Left renal pelvis (tissue), 4 donors: ENCODE measurements at places on chromosomes 1 and 21. TPM values are rescaled to one million over a fixed set of nuclear protein-coding genes. Genes with fewer than 3 reads are reported as not detected.

DNA sequence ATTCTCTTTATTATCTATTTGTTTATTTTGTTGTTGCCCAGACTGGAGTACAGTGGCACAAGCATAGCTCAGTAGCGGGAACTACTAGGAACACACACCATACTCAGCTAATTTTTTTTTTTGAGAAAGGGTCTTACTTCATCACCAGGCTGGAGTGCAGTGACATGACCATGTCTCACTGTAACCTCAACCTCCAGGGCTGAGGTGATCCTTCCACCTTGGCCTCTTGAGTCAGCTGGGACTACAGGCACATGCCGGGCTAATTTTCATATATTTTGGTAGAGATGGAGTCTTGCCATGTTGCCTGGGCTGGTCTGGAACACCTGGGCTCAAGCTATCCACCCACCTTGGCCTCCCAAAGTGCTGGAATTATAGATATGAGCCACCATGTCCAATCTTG lies 5.3 kb upstream of the TXNIP start:
- no peak for DNase-seq

- DNase-seq, result peak; percentile 49
Observed at GRCh38 chr1:204647114-204647804, 38.3 kb downstream of the LRRN2 start.

GRCh38 chr1:154589780-154590179 lies 18.2 kb downstream of the ADAR start:
- DNase-seq, result no peak

DNA sequence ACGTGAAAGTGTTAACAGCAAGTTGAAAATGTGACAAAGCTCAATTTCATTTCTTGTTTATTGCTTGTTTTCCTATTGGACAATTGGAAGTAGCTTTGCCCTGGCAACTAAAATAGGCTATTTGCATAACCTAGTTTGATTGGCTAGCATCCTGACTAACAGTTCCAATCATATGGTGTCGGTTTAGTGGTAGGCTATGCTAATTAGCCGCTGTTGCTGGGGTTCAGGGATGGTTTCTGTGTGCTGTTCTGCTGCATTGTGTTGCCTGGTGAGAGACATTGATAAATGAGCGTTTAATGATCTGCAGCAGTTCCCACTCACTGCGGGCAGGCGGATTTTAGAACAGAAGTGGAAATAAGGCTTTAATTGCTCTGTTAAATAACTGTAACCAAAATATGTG lies 68.5 kb downstream of the DYRK1A start:
- DNase-seq, result peak; percentile 85

DNA sequence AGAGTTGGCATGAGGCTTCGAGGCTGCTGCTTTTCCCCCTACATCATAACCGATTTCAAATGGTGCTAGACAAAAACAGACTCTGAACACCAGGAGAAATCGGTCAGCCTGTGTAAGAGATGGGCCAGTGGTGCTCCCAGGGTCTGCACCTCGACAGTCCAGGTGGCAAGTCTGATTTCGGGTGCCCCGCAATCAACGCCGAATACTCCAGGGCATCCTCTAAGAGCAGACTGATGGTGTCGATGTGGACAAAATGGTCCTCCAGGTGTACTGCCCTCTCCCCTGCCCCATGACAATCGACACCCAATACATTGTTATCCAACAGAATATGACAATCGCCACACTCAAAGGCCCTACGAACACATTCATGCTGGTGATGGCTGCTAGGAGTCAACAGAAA lies 50.0 kb downstream of the CD46 start:
- no peak for DNase-seq

GRCh38 chr21:29827236-29827635 lies 112.6 kb downstream of the GRIK1 start:
- DNase-seq, result no peak

DNA sequence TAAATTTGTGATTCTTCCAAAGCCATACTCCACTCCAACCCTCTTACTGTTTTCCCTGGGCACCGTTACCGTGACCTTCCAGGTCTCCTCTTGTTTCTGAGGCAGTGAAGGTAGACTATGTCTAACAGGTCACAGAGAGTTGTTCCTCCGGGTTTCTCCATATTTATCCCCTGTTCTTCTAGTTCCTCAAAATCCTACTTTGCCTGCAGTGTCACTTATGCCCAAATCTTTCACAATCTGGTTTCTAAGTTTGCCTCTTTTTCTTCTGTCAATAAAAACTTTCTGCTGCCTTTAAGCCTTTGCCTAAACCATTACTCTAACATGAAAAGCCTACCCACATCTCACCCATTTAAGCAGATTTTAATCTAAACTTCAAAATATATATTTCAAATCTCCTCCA lies 87.7 kb downstream of the C4BPA start:
- no peak for DNase-seq

DNA sequence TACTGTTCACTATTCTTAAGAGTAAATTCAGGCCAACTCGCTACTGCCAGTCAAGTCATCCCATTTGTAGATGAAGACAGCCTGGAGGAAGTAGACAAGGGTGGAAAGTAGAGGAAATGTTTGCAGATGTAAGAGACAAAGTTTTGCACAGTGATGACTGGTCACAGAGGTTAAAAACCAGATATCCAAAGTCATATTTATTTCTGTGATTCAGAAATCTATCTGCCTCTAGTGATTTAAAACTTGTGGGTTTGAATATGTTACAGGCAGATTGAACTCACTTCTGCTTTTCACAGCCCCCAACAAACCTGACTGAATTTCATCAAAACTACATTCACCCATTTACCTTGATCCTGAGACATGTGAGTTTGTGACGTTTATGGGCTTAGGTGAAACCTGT lies 484.7 kb upstream of the C1orf87 start:
- no peak for DNase-seq

The APCS gene
- not detected for polyA plus RNA-seq

The CTH gene
- 14.1 TPM for polyA plus RNA-seq

The TAS1R3 gene
- polyA plus RNA-seq, result 0.24 TPM
